ENCODE measurements at places on chromosomes 16 and 17.
A peak's percentile ranks its signal among the peaks of the same experiment; 100 is the strongest.

DNA sequence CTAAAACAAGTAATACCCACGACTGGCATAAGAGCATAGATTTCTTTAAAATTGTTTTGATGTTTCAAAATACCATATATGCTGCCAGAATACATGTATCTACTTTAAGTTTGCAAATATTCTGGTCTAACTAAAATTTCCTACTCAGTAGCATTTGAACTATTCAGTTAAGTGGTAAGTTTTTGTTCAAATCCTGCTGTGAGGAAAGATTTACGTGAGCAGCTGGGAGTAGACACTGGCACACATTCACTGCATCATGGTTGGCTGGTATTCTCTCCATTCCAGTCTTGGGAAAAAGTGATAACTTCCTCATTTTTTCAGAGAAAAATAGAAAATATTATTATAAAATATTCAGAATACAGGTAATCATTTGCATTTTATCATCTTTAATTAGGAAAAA lies 133.6 kb downstream of the SKAP1 start:
- no peak for DNase-seq

GRCh38 chr16:86138121-86139085 lies 239.4 kb downstream of the IRF8 start:
- no peak for DNase-seq

- DNase-seq: peak; percentile 64
Observed at GRCh38 chr17:50865060-50865867, 890 bp downstream of the TOB1 start.

DNA sequence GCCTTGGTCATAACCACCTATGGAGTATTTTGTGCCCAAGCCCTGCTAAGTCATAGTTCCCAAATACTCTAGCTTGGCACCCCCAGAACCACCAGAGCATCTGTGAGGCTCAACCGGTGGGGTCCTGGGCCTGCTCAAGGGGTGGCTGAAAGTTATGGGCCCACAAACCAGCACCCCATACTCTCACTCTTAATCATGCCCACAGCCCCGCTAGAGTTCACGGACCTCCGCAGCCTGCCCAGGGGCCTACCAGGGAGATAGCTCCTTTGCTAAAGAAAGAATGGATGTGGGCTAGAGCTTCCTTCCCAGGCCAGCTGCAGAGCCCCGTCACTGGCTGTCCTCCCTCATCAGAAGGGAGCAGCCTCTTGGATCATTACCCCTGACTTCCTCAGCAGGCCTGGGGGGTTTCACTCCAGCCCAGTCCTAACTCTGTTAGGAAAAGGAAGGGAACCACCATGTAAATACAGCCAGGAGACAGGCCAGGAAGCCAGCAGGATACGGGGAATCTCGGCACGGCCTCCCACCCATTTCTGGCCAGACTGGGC lies 1.4 kb downstream of the GIT1 start:
- no peak for DNase-seq

DNA sequence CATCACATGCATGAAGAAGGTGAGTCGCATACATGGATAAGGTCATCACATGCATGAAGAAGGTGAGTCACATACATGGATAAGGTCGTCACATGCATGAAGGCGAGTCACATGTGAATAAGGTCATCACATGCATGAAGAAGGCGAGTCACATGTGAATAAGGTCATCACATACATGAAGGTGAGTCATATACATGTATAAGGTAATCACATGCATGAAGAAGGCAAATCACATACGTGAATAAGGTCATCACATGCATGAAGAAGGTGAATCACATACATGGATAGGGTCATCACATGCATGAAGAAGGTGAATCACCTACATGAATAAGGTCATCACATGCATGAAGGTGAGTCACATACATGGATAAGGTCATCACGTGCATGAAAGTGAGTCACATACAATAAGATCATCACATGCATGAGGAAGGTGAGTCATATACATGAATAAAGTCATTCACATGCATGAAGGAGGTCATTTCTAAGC lies 105.1 kb upstream of the SDK2 start:
- no peak for DNase-seq

- no peak for DNase-seq
Observed at GRCh38 chr17:80352991-80353665, 61.8 kb upstream of the ENDOV start.

- DNase-seq: no peak
Observed at GRCh38 chr17:50844117-50844700, 8.8 kb downstream of the WFIKKN2 start.

GRCh38 chr16:57263541-57264351 lies 18.7 kb downstream of the ARL2BP start:
- DNase-seq: no peak

DNA sequence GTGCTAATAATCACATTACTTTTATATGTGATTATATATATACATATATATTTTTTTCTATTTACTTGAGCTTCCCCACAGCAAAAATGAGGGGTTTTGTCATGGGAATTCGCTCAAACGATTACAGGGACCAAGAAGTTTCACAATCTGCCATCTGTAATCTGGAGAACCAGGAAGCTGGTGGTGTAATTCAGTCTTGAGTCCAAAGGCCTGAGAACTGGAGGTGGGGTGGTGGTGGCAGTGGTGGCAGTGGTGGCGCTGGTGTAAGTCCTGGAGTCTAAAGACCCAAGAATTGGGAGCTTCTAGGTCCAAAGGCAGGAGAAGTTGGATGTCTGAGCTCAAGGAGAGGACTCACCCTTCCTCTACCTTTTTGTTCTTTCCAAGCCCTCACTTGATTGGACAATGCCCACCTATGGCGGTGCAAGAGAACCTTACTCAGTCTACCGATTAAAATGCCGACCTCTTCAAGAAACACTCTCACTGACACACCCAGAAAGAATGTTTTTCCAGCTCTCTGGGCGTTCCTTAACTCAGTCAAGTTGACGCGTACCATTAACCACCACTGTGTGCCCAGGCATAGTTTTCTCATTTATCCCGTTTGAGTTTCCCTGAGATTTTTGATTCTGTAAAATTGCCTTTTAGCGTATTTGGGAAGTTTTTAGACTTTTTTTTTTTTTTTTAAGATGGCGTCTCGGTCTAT lies 31.9 kb downstream of the POLR2A start:
- DNase-seq: no peak

DNA sequence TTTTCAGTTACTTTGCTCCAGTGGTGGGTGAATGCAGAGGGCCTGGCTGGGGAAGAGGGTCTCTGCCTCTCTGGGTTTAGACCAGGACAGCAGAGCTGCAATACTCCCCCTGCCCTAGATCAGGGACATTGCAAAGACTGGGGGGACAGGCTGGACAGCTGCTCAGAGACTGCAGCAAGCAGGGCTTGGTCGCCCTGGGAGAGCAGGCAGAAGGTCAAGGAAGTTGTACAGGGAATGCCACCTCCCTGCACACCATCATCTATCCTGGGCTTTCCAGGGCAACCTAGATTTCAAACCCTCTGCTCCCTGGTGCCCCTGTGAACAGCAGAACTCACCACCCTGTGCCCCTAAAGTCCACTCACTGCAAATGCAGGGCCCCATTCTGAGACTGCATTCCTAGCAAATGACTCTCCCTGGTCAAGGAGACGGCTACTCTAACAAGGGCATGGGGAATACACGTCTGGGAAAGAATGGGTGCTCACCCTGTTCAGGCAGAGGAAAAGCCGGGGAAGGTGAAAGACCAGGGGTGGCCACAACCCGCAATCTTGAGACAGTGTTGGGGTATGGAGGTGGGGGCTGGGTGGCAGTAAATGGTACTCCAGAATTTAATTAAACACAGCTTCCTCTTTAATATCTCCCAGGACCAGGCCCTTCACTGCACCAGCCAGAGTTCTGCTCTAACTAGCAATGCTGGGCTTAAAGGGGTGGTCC lies 1.0 kb downstream of the KIFC3 start:
- no peak for DNase-seq

- DNase-seq: no peak
Observed at GRCh38 chr16:11833951-11834695, 17.2 kb downstream of the RSL1D1 start.

- no peak for DNase-seq
Observed at GRCh38 chr17:3773966-3774365, 27.0 kb downstream of the ITGAE start.

GRCh38 chr16:53433930-53434376 lies 318 bp upstream of the RBL2 start:
- DNase-seq: no peak

GRCh38 chr17:11459861-11460331 lies 138.4 kb upstream of the DNAH9 start:
- no peak for DNase-seq

GRCh38 chr16:11669380-11670146 lies 1.3 kb downstream of the SNN start:
- peak; percentile 59 for DNase-seq

DNA sequence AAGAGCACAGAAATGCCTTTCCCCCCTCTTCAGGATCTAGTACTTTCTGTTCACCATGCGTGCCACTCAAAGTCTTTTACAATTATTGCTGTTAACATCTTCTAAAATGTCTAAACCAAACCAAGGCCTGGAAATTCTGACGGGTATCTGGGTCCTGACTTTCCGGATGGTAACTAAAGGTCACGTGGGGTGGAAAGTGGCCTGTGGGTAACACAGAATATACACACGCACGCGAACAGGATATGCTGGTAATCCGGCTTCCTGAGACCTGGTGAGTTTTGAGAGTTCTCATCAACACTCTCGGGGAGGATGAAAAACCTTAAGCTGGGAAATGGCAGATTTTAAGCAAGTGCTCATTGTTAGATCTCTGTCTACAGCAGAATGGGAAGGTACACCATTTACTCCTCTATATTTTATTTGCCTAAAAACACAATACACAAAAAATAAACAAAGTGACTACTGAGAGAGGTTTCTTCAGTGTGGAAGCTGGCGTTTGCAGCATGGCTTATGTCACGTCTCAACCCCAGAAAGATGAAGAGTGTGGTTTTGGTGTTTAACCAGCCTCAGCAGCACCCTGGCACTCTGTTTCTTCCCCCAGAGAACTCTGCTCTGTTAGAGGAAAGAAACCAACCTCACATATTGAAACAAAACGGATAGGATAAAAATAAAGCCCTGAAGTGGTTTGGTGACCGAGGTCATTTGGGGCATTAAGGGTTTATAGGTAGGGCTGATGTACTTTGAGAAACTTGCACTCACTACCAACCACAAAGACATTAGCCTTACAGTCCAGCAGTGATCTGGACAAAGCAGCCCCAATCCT lies 37.3 kb downstream of the SMG6 start:
- DNase-seq: no peak

DNA sequence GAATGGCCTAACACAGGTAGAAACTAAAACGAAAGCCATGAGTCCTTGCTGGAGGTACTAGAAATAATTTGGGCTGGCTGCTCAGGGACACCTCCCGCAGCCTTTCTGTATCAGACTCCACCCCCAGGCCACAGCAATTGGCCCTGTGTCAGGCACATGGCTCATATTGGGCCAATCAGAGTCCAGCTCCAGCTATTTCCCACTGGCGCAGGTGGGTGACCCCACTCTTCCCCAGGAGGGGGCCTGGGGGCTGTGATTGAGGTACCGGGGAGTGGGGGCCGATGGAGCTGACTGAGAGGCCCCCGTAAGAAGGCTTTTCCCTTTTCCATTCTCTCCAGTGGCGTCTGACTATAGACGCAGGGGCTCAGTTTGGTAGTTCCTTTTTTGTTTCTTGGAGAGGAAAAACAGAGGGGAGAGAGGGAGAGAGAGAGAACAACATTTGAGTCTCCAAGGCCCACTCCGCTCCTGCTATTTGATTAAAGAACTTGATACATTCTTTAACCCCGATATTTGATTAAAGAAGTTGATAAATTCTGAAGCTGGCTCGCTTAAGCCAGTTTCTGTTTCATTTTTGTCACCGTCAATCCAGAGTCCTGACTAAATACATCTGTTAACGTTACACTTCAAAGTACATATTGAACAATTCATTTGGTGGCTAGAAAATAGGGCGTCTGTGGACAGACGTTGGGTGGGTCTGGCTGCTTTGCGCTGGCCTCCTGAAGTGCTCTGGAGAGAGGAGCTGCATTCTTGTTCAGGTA lies 26.3 kb downstream of the FOXL1 start:
- no peak for DNase-seq

DNA sequence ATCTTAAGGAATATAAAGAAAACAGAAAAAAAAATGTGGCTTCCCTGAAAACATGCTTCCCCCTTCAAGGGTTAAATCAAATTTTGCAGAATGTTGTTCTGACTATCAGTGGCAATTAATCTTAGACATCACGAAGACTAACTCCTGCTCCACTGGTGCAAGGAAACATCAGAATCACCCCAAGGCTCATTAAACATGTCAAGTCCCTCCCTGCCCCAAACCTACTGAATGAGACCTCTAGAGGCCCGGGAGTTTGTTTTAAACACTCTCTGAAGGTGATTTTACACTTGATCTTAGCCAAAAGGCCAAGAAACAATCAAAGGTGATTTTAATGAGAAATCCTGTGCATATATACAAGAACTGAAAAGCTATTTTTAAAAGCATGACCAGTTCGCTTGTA lies 18.3 kb downstream of the PSME3IP1 start:
- DNase-seq: no peak

- DNase-seq: peak; percentile 90
Observed at GRCh38 chr17:81345228-81346089, 49.8 kb upstream of the BAHCC1 start.

- no peak for DNase-seq
Observed at GRCh38 chr16:53821487-53821886, 117.5 kb downstream of the FTO start.

- DNase-seq: no peak
Observed at GRCh38 chr17:10657148-10657547, at the start of gene MYH3. Gene MYH3 (minus strand): TSS chr17:10657309. CDS start chr17:10655064, 2,245 bp downstream.

- no peak for DNase-seq
Observed at GRCh38 chr17:43662413-43663141, 855 bp upstream of the MEOX1 start.

GRCh38 chr16:12147681-12148080 lies 171.1 kb downstream of the SNX29 start:
- DNase-seq: peak; percentile 25

GRCh38 chr17:16075949-16076348 lies 76.3 kb downstream of the TTC19 start:
- no peak for DNase-seq

DNA sequence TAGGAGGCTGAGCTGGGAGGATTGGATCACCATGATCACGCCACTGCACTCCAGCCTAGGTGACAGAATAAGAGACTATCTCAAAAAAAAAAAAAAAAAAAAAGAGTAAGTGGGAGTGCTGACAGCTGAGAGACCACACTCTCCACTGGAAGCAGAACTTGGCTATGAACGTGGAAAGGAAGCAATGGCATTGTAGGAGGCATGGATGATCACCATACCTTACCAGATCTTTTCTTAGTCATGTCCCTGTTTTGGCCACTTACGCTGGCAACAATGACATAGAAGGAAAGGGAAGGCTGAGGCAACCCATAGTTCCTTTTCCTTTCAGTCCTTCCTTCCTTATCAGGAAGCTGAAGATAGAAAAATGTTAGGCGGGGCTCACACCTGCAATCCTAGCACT lies 3.7 kb upstream of the ATP1B2 start:
- DNase-seq: no peak

GRCh38 chr17:38970128-38970527 lies 2.9 kb upstream of the FBXO47 start:
- DNase-seq: no peak

GRCh38 chr17:50353600-50354195 lies 7.8 kb downstream of the XYLT2 start:
- no peak for DNase-seq

GRCh38 chr16:22356930-22357634 lies 17.3 kb downstream of the CDR2 start:
- DNase-seq: no peak

GRCh38 chr17:1365445-1366039 lies 34.5 kb downstream of the YWHAE start:
- no peak for DNase-seq

Measured in left ventricle myocardium inferior (tissue), 1 donor.